ENCODE measurements at places on chromosomes 1 and 21.

DNA sequence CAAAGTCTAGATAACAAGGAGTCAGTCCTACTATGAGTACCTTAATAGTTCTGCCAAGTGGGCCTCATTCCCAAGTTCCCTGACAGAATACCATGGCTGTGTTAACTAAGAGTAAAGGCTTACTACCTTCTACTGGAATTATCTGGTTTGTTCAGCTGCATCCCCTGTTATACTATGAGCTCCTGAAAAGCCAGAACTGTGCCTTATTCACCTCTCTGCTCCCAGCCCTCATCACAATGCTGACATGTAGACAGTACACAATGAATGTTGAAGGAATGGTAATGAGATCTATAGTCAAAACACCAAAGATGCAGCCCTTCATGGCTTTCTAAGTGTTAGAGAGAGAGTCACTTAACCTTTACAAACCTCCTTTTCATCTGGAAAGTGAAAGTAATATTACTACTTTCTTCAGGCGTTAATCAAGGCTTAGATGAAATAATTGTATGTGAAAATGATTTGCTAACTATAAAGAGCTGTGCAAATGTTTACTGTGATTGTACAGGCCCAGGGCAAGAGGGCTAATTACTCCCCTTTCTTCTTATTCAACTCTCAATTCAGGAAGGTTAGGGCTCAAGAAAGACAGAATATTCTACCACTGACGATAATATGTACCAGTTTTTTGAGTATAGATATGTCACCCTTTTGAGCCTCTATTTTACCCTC, 70.3 kb upstream of the MROH9 start:
- no peak for DNase-seq

DNA sequence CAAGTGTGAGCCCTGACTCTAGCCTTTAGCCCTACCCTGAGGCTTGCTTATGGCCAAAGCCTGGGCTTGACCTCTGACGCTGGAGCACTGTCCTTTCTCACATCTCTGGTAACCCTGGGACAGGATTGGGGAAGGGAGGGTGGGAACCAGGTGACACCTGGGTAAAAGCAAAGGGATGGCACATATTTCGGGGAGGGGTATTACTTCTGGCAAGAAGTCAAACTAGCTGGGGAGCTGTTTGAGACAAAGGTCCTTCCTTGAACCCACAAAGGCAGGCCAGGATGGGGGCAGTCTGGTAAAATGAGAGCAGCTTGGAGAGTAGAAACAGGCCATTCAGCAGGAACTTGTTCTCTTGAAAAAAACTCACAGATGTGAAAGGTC, 2.0 kb downstream of the MOB3C start:
- no peak for DNase-seq

DNA sequence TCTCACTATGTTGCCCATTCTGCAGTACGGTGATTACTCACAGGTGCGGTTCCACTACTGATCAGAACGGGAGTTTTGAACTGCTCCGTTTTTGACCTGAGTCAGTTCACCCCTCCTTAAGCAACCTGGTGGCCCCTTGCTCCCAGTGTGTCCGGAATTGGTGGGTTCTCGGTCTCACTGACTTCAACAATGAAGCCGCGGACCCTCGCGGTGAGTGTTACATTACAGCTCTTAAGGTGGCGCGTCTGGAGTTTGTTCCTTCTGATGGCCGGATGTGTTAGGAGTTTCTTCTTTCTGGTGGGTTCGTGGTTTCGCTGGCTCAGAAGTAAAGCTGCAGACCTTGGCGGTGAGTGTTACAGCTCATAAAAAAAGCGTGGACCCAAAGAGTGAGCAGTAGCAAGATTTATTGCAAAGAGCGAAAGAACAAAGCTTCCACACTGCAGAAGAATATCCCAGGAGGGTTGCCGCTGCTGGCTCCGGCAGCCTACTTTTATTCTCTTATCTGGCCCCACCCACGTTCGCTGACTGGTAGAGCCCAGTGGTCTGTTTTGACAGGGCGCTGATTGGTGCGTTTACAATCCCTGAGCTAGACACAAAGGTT, 17.6 kb upstream of the PARP1 start:
- no peak for DNase-seq

DNA sequence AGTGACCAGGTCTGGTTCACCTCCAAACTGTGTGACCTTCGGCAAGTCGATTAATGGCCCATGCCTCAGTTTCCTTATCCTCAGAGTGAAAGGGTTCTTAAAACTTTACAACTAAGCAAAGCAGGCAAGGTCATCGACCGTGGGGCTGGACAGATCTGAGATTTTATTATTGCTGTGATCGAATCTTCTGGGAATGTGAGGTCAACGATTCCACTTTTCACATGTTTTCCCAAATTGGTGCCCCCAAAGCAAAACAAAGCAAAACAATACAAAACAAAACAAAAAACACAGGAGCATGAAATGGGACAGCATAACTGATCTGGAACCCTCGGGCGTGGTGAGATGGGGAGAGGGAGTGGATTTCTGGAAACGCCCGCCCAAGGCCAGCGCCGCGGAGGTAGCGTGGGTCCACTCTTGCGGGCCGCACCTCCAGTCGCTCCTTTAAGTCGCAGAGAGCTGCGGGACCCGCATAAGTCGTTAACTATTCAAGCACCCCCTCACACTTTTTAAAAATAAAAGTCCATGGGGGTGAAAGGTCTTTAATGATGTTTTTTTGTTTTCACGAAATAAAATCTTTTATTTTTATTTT, 4.2 kb upstream of the TBX15 start:
- DNase-seq, result no peak

DNA sequence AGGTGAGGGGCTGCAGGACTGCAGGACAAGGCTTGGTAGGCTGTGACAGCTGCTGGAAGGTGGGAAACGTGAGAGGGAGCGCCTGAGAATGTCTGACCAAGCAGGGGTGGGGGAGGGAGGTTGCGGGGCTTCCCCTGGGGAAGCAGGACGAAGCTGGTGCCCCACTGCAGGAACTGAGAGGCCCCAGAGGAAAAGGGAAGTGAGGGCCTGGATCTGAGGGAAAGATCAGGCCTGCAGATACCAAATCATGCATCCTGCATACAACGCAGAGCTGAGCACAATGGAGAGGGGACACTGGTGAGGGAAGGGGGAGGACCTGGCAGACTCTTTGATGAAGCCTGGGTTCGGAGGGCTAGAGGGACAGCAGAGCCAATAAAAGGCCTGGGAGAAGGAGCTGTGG, 65.7 kb upstream of the BACE2 start:
- no peak for DNase-seq

- no peak for DNase-seq
Observed at GRCh38 chr1:100747771-100748170, 28.2 kb downstream of the VCAM1 start.

DNA sequence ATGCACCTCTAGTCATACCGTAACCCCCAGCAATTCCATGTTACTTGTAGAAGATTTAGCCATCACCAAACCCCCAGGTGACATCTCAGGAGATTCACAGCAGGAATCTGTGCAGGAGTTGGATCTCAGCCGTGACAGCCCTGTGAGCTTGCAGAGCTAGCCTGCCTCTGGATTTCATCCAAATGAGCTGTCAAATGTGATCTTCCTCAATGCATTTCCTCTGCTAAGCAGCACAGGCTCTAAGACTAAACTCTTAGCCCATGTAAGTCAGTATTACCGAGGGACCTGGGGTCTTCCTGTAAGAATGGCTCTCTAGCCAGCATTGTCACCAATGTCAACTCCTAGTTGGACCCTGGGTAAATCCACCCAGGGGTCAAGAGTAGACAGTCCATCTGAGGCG, 41.7 kb downstream of the UMODL1 start:
- DNase-seq, result peak; percentile 29

GRCh38 chr1:212749821-212750535, 41.6 kb downstream of the NSL1 start:
- DNase-seq, result peak; percentile 82

GRCh38 chr21:40602080-40602479, 244.9 kb downstream of the DSCAM start:
- no peak for DNase-seq

DNA sequence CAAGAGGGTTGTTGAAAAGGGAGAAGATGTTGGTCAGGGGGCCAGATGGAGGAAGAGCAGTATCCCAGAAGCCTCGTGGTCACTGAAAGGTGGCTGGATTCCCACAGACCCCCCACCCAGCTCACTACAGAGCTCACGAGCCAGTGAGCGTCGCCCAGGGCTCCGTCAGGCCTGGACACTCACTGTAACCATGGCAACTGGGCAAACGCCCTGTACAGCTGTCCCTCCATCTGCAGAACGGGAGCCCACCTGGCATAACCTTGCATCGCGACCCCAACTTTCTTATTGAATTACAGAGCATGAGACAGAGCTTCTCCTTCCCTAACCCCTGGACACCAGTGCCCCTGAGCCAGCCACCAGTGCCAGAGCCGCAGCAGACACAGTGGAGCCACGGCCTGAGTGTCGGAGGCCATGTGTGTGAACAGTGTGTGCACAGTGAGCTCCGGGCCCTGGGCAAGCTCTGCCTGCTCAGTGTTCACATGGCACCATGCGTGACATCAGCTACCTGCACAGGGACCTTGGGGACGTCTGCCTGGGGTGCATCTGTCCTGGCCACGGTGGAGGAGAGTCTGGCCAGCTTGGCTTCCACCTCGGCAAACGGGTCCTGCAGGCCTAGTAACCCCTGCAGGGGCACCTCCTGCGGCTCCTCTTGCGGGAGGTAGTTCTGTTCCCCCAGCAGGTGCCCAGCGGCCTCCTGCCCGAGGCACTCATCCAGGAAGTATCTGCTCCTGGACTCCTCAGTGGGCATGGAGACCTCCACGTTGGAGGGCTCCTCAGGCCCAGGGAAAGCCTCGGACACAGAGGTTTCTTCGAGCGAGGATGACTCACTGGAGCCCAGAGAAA, 25.9 kb upstream of the DDOST start:
- no peak for DNase-seq

GRCh38 chr21:15749082-15749860, 19.5 kb downstream of the USP25 start:
- DNase-seq, result no peak

DNA sequence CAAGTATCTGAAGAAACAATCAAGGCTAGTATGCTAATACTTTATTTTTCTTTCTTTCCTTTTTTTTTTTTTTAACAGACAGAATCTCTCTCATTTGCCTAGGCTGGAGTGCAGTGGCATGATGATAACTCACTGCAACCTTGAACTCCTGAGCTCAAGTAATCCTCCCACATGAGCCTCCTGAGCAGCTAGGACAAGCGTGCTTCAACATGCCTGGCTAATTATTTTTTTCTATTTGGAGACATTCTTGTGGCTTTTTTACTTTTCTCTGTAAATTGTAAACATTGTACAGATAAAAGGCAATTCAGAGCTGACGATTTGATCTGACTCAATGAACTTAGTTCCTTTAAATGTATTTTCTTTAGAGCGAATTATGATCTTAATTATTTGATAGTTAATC, 41.4 kb downstream of the CCDC18 start:
- DNase-seq, result peak; percentile 7

DNA sequence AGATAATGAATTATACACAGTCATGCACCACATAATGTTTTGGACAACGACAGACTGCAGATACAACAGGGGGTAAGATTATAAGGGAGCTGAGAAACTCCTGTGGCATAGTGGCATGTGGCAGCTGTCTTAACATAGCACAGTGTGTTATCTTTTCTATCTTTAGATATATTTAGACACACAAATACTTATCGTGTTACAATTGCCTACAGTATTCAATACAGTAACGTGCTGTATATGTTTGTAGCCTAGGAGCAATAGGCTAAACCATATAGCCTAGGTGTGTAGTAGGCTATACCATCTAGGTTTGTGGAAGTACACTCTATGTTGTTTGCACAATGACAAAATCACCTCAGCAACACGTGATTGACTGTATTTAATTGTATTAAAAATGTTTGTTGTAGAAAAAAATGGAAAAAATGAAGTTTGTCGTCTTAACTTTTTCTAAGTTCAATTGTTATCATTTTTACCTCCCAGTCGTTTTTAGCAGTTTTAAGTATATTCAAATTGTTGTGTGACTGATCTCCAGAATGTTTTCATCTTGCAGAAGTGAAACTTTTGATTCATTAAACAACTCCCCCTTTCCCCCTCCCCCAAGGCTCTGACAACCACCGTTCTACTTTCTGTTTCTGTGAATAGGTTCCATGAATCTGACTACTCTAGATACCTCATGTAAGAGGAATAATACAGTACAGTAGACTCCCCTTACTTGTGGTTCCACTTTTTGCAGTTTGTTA, 351.0 kb upstream of the B3GALT2 start:
- no peak for DNase-seq

DNA sequence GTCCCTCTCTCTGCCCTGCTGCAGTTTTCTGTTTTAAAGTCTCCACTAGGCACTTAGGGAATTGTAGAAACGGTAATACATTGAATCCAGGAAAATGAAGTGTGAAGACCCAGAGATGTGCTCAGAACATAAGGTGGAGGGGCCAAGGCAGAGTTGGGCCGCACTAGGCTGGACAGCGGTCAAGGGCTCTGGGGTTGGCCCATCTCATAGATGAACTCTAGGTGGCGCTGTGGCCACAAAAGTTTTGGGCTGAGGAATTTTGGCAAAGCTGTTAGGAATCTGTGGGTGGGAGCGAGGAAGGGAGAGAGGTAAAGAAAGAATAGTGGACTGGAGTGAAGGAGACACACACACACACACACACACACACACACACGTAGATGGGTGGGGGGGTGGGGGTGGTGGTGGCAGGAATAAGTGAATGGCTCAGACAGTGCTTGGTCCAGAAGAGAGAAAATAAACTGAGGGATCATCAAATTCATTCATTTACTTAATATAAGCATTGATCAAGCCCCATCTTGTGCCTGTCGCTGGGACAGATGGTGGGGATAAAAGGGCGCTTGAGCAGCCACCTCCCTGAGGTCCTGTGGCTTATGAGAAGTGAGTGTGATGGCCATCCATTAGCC, 258.5 kb downstream of the TRABD2B start:
- DNase-seq, result peak; percentile 45

DNA sequence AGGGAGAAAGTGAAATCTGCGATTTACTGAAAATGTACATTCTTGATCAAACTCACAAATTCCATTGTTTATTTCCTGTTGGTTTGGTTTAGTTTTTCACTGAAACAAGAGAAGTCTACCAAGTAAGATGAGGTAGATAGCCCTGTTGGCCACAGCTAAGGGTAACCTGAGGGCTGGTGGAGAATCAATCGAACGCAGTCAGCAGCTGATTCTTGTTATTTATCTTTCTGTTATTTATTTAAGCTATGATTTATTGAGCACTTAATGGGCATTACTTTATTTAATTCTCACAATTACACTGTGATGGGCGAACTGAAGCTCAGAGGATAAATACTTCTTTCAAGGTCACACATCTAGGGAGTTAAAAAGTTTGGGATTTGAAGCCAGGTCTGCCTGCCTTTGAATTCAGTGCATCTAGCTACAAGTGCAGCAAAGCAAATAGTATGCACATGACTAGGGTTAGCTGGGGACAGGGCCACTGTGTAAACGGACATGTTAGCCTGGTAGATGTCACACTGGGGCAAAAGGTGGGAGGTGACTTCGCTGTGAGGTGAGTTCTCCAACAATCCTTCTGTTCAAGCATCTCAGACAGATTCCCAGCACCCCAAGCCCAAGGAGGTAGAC, 106.5 kb upstream of the GADD45A start:
- no peak for DNase-seq

- peak; percentile 38 for DNase-seq
Observed at GRCh38 chr1:23473037-23473800, 10.8 kb downstream of the ASAP3 start.

GRCh38 chr1:223341121-223341520, 22.9 kb downstream of the SUSD4 start:
- DNase-seq, result peak; percentile 59

Measured in AG10803 (cell line).